ENCODE measurements at places on chromosomes 7 and 10.

DNA sequence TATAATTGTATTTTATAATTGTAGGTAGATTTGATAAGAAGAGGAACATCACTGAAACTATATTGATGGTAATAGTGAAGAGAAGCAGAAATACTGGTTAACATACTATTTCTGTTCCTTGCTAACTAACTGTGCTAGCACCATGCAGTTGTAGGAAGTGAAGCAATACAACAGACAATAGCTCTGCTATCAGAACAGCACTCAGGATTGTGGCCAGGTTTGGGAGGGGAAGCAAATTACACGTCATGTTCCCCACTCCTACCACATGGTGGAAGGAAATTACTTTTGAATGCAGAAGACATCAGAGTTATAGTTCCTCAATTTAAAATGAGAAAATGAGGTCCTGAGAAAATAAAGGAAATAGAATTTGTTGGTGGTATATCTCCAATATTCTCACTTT is 151.1 kb downstream of the DGKB start:
- no peak for DNase-seq

DNA sequence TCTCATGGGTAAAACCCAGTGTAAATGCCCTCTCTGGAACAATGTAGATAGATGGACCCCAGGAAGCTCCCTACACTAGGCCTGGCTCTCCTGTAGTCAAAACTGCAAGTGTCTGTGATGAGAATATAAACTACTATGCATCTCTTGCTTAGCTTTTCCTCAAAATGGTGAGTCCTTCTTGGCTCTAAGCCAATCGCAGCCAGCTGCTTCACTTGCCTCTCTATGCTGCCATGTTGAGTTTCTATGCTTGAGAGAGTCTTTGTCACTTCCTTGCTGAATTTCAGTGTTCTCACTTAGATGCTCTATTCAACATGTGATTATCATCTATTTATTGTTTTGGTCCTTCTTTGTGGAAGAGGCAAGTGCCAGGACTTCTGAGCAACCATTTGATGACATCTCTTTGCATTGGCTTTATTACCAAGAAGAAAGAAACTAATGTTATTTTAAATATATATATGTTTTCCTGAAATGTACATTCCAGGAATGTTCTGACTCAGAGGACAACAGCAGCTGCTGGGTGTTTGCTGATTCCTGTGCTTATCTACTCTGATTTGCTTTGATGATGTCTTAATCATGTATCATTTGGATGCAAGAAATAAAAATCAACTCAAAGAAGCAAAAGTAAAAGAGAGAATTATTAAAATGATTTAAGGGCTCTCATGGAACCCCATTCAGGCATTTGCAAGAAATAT is 16.6 kb downstream of the TAS2R40 start:
- no peak for DNase-seq

DNA sequence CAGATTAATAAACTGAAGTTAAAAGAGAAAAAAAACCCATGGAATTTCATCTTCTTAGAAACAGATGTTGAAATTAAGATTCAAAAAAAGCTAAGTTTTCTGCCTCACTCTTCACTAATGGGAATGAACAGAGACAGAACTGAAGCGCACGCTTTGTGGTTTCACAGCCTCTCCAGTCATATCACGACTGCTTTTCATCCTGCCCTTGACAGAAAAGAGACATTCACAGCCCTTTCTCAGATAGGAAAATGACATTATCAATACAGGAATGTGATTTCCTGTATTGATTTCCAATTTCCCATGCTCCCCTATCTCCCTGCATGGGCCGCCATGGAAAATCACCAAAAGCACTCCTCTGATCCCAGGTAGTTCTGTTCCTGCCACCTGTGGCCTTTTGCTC is 108.2 kb downstream of the PFKFB3 start:
- no peak for DNase-seq

- DNase-seq, result no peak
These were observed 149.2 kb upstream of the COL1A2 start for GRCh38 chr7:94245500-94245899.

DNA sequence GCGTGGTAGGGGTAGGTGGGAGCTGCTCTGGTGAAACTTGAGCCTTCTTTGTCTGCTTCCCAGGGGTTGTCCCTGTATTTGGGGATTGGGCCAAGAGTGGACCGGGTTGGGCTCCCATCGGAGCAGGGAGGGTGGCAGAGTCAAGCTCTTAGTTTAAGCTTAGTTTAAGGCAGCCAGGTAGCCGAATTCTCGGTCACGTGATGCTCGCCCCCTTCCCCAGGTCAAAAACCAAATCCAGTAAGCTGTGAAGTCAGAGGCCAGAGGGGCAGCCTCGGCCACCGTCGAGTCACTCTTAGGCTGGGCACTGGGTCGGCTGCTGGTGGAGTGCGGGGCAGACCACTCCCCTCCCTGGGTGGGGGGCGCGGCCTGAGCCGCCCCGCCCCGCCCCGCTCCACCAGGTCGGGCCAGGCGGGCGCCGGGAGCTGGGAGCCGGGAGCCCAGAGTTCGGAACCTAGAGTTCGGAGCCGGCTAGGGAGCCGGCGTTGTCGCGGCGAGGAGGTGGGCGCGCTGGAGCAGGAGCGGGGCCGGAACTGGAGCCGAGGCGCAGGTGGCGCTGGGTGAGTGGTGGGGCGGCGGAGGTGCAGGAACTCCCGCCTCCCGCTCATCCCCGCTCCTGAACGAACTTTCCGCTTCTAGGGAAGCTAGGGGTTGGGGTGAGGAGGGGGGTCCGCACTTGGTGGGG is 2.8 kb upstream of the LZTS2 start:
- peak; percentile 46 for DNase-seq

DNA sequence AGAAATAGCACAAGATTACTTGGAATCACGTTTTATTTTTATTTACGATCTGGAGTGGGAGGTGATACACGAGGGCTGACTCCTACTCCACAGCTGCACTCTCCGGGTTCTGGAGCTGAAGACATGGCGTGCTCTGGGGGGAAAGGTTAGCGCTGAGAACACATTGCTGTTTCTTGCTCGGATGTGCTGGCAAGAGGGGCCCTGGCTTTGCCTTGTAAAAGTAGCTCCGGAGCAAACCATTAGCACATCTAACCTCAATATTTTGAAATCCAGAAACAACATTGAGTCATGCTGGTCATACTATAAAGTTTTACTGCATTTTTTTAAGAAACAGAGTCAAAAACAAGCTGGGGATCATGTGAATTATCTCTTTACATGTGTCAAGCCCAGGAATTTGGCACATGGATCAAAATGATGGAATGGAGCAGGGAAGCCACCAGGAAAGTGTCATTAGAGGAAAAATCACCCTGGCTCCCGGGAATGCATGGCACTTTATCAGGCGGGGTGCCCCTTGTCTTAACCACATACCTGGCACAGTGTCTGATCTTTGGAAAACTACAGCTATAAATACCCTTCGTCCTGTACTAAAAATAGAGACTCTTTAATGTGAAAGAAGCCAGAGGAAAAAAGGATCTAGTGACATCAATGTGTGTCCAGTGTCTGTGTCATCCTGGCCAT is 31.6 kb upstream of the LYZL1 start:
- DNase-seq, result no peak

DNA sequence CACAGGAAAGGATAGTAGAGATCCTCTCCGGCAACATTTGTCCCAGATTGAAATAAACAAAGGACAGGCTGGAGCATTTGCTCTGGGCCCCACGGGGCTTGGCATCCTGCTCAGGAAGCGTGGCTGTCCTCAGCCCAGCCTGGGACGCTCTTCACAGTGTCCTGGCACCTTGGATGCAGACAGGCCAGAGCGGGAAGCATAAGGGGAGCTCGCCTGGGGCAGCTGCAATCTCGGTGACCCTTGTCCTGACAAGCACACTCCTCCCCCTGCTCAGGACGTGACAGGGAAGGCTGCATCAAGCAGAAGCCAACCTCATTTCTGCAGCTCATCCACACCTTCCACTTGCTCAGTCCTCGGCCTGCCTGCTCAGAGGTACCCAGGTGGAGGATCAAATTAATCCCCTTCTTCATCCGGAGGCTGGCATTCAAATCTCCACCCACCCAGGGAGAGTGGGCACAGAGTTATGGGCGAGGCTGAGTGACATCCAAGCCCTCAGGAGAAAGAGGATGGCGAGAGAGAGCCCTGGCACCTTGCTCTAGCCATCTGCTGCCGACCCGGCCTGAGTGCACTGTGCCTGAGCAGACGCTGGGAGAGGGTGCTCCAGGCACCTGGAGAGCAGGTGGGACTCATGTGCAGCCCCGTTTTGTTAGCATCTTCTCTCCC is 47.6 kb downstream of the ABRAXAS2 start:
- DNase-seq, result no peak

DNA sequence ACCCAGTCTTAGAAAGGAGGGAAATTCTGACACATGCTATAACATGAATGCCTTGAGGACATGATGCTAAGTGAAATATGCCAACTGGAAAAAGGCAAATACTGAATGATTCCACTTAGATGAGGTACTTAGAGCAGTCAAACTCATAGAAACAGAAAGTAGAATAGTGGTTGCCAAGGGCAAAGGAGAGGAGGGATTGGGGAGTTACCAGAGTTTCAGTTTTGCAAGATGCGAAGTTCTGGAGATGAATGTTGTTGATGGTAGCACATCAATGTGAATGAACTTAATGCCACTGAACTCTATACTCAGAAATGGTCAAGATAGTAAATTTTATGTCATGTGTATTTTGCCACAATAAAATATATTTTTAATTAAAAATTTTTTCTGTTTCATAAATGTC is 38.9 kb downstream of the DRGX start:
- DNase-seq, result no peak

GRCh38 chr7:21028186-21028585 is 241.5 kb upstream of the SP8 start:
- DNase-seq, result no peak

GRCh38 chr7:369476-370258 is 79.7 kb downstream of the FOXL3 start:
- no peak for DNase-seq

GRCh38 chr10:44780426-44780825 is 130.7 kb upstream of the TMEM72 start:
- DNase-seq, result no peak

- no peak for DNase-seq
These were observed 352.8 kb upstream of the PODXL start for GRCh38 chr7:131909151-131909768.

GRCh38 chr7:137574812-137575211 is 231.3 kb upstream of the PTN start:
- DNase-seq, result no peak

DNA sequence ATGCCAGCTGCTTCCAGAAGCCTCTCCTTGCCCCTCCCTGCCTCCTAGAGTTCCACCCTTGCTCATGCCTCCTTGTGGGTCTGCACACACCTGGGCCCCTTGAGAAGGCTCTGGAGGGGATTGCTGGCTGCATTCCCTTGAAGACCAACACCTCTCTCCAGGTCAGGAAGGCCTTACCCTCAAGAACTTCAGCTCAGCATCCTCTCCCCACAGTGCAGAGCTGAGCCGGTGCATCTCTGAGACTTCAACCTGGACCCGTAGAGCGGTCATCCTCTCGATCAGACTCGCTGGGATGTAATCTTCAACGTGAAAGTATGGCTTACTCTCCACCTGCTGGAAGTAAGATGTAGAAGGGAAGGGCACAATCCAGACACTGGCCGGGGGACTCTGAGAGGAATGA is 62.7 kb downstream of the FRMPD2 start:
- no peak for DNase-seq

DNA sequence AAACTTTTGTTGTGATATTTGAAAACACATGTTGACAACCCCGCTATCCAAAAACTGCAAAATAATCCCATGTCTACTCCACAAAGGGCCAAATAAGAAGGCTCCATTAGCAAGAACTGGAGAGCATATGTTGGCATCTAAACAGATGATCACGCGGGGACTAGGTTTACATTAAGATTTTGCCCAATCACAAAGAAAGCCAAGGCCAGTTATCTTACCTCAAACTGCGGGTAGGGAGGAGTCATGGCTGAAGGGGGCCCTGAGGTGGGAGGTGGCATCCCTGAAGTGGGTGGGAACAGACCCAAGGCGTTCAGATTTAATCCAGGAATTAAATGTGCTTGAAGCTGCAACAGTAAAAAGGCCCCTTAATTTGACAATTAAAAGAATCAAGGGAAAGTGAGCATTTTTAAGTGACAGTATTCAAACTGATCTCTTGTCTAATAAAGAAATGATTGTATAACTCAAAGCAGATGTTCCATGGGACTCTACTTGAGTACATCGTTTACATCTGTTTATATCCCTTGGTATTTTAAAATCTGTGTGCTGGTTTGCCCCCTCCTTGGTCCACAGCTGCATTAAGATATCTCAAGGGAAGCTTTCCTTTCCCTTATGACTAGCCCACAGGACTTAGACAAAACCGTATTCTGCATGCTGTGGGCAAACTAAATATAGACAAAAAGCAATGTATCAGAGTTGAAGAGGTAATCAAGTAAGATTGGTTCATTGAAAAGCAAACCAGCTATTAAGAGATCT is 42.9 kb downstream of the MALSU1 start:
- no peak for DNase-seq

DNA sequence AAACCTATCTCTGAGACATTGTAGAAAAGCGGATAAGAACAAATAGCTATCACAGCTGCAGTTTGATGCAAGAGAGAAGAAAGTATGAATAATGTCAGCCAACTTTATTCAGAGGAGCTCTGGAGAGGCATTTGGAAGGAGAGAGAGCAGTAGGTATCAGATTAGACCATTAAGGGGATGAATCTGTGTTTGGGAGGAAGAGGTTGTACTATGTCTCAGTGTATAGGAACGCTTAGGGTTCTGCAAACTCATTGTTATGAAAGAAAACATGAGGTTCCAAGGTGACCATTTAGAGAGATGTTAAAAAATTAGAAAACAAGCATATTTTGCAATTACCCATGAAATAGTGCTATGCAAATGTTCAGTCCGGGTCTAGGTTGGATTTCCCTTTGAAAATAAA is 207.5 kb upstream of the GNAI1 start:
- no peak for DNase-seq

DNA sequence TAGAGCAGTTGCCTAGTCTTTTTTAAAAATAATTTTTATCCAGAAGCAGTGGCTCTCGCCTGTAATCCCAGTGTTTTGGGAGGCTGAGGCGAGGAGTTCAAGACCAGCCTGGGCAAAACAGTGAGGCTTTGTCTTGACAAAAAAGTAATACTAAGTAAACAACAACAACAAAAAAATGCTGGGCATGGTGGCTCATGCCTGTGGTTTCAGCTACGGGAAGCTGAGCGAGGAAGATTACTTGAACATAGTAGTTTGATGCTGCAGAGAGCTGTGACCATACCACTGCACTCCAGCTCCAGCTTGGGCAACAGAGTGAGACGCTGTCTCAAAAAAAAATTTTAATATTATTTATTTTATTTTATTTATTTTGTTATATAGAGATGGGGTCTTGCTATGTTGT is 31.3 kb upstream of the TPST1 start:
- no peak for DNase-seq

DNA sequence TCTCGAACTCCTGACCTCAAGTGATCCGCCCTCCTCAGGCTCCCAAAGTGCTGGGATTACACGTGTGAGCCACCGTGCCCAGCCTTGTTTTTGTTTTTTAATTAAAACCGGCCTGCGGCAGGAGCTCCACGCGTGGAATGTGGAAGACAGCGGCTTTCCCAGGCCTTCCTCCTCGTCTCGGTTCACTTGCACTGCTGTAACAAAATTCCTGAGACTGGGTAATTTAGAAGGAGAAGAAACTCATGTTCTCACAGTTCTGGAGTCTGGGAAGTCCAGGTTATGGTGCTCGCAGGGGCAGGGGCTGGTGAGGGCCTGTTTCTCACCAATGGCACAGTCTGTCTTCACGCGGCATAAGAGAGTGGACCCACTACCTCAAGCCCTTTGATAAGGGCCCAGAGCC is 14.4 kb upstream of the CRYGN start:
- no peak for DNase-seq

Measured in CD4-positive, alpha-beta T cell treated with Interferon alpha-2 for 1 hour (primary cell).